ENCODE measurements at places on chromosomes 5 and 9.

DNA sequence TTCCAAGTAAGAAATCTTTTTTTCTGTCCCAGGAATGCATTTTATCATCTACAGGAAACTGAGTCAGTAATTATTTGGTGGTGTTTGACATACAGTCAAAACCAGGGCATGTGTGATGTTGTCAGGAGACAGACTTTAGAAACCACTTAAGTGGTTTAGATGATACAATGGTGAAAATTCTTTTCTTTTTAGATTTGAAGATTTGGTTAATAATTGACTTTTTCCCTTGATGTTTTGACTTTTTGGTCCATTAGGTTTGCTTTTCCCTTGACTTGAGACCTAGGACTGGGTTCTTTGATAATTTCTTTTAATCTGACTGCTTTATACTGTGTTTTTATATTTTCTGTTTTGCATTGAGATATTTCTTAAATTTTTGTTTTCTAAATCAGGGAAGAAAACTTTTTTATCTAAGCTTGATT lies 85.2 kb downstream of the RASGRF2 start:
- no peak for DNase-seq

DNA sequence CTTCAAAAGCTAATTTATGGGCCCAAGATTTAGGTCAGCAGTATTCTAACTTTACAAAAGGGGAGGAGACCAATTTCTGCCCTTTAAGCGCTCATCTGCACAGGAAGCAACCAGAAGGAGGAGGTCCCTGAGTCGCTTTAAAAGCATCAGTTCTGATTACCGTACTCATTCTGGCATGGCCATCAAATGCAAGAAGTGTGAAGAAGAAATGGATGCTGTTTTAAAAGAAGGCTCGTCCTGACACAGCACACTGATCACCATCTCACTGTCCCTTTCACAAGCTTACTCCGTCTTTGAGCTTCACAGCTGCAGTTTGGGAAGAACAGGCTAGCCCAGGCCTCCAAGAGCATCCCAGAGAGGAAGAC lies 17.5 kb downstream of the ZNF608 start:
- DNase-seq = no peak

GRCh38 chr5:109126481-109126880 lies 283.3 kb downstream of the PJA2 start:
- DNase-seq = no peak

DNA sequence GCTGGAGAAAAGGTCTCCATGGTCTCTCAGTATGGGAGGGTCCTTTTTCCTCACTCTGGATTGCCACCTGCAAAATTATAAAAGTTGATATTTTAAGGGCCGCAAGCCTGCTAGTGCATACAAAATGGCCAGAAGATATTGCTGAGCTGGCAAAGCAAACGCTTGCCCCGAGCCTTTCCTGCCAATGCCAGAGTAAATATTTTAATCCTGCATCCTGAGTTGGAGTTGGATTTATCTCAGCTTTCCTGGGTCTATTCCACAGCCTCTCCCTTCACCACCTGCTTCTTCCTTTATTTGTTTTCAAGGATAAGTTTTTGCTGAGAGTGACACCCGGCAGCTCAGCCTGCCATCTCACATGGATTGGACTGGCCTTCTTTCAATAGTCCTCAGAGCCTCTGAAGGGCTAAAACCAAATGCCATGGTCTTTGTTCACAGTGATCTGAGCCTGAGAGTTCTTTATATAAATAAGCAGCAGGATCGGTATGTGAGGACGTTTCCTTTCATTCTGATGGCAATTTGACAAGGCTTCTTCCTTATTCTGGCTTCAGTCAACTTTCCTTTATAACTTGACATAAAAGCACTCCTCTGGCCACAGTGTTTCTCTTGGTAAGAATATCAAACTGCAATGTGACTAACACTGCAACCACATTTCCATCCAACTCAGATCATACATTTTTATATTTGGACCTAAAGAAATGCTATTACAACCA lies 170.1 kb downstream of the ADAMTS12 start:
- DNase-seq = no peak

- no peak for DNase-seq
These were observed 22.7 kb downstream of the CHD1 start for GRCh38 chr5:98905857-98906688.

DNA sequence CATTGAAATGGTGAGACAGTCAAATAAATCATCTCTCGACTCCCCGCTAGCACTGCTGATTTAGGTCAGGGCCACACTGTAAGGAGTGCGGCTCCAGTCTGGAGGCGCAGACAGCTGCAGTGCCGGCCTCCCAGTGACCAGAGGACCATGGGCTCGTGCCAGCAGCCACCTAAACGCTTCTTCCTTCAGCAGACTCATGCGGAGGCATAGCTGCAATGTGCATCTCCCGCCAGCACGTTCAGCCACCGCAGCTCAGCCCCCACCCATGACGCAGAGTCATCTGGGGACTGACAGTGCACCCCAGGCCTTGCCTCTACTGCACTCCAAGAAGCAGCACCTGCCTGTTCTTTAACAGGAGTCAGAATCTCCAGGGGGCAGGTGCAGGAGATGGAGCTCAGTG lies 13.6 kb upstream of the MAPK9 start:
- DNase-seq = no peak

- DNase-seq = no peak
These were observed 32.8 kb downstream of the PCDH1 start for GRCh38 chr5:141845371-141845851.

GRCh38 chr9:8857926-8858595 lies 1058.5 kb upstream of the DMAC1 start:
- no peak for DNase-seq

GRCh38 chr5:9456435-9457042 lies 89.3 kb downstream of the SEMA5A start:
- DNase-seq = no peak

GRCh38 chr9:69093471-69094103 lies 58.0 kb downstream of the FXN start:
- DNase-seq = no peak

GRCh38 chr9:113646946-113647914 lies 183.7 kb downstream of the RGS3 start:
- DNase-seq = no peak

DNA sequence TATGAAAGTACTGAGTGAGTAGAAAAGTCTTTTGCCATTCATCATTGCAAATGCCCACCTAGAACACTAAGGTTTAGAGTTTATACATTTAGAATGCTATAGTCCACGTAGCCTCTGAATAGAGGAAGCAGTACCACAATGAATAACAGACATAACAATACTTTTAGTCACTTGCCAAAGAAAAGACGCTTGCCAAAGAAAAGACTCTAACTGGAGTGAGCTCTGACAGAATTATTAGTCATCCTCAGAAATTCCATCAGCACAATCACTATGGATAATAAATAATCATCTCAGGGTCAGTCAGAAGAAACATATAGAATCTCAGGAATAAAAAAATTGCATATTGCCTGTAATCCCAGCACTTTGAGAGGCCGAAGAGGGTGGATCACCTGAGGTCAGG lies 168.5 kb upstream of the TARS1 start:
- DNase-seq = peak; percentile 29

GRCh38 chr5:88718736-88719135 lies 164.2 kb downstream of the MEF2C start:
- no peak for DNase-seq

DNA sequence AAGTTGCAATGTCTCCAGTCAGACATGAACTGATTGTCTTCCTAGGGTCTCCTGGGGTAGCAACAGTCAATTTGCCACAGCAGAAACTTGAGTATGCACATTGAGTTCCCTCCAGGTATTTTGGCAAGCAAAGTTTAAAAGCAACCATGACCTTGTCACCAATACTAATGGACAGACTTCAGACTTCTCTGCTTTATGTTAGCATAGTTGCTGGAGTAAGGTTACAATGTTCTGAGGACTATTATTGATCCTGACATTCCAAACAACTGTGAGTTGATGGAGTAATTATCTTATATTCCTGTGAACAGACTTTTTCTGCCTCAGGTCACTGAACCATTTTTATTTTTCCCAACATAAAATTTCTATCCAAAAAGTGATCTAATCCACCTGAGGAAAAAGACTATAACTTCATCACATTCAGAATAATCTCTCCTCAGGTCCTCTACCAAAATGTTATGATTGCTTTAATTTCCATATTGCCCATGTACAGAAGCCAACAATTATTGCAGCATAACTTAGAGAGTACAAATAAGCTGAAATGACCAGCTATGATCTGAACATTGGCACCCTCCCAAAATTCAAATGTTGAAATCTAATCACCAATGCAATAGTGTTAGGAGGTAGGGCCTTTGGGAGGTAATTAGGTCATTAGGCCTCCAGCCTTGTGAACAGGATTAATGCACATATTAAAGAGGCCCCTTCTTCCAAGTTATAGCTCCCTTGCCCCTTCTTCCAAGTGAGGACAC lies 228.3 kb downstream of the PDE4D start:
- no peak for DNase-seq

DNA sequence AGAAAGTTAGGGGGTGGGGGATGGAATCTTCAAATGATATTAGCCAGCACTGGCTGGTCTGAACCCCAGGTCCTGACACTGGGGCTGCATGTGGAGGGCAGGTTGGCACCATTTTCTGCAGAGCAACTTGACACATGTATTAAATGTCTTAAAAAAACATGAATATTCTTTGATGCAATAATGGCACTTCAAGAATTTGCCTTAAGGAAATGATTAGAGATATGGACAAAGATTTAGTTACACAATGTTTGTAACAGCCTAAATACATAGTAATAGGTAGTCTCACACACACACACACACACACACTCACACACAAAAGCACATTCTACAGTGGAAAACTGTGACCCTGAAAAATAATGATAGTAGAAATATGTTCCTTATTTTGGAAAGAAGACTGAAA lies 3.6 kb downstream of the SVEP1 start:
- no peak for DNase-seq

- no peak for DNase-seq
These were observed 42.7 kb upstream of the MVB12B start for GRCh38 chr9:126283799-126284465.

- DNase-seq = no peak
These were observed 116.0 kb upstream of the ADRA1B start for GRCh38 chr5:159800131-159800840.

DNA sequence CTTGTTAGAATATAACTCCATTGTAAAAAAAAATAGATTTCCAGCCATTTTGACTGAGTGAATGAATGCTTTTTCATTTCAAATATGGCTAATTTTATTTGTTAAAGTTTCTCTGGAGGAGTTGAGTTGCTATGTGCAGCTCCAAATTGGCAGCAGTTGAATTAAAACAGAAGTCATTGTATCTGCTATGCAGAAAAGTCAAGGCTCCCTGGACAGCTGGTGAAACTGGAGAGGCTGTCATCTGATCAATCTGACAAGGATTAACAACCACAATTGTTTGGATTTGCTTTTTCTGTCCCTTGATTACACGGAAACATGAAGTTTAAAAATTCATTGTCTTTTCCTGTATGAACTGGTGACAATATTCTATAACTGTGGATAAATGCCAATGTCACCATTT lies 713.9 kb downstream of the EFNA5 start:
- DNase-seq = no peak

DNA sequence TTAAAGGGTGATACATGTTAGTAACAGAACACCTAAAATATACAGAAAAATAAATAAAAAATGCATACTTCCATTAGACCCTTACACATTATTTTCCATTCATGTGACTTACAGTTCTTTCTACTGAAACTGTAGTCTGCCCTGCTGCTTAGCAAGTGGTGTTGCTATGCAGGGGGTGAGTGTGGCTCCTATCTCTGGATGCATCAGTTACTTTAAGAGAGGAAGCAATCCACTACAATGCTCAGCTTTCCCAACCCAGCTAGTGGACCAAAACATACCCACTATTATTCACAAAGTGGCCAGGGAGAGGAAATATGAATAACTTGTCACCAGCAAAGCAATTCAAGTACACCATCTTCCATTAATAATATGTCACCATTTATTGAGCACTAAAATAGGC lies 121.8 kb downstream of the DOCK2 start:
- no peak for DNase-seq

GRCh38 chr9:116237456-116237855 lies 83.9 kb downstream of the PAPPA start:
- DNase-seq = no peak

DNA sequence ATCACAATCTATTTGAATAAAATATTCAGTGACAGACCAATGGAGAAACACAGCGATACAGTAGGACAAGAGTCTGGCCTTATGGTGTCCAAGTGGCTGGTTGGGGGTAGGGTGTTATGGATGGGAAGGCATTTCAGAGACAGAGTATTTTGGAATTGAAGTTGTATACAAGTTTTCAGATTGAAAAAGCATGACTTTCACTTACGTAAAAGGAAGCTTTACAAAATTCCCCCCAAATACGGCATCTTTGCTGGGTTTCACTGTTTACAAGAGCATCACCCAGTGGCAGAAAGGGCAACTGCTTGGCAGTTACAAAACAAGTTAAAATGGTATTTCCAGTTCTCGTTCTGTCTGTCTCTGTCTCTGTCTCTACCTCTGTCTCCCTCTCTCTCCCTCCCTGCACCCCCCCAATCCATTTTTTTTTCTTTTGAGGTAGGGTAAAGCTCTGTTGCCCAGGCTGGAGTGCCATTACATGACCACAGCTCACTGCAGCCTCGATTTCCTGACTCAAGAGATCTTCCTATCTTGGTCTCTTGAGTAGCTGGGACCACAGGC lies 86.2 kb downstream of the PTPN3 start:
- peak; percentile 38 for DNase-seq

- peak; percentile 83 for DNase-seq
These were observed 54.0 kb downstream of the PCA3 start for GRCh38 chr9:76818271-76818670.

- DNase-seq = no peak
These were observed 2.6 kb upstream of the EGFL7 start for GRCh38 chr9:136659861-136660784.

- no peak for DNase-seq
These were observed 288.6 kb upstream of the C9orf72 start for GRCh38 chr9:27861887-27862286.

- no peak for DNase-seq
These were observed 363.2 kb upstream of the MPDZ start for GRCh38 chr9:13642646-13643045.

GRCh38 chr5:136054142-136055019 lies 25.6 kb downstream of the TGFBI start:
- no peak for DNase-seq

GRCh38 chr9:133237035-133237731 lies 28.1 kb upstream of the OBP2B start:
- DNase-seq = no peak

GRCh38 chr5:43099640-43100039 lies 21.1 kb upstream of the ZNF131 start:
- DNase-seq = no peak

- no peak for DNase-seq
These were observed 191.2 kb downstream of the PALM2AKAP2 start for GRCh38 chr9:109971226-109971625.

GRCh38 chr5:135095871-135096270 lies 61.8 kb upstream of the PITX1 start:
- no peak for DNase-seq
